Fibroblast of mammary gland (primary cell): ENCODE measurements at places on chromosomes 11 and 22.
A peak's percentile ranks its signal among the peaks of the same experiment; 100 is the strongest.

GRCh38 chr11:11537372-11537771 lies 84.4 kb downstream of the GALNT18 start:
- DNase-seq = no peak

DNA sequence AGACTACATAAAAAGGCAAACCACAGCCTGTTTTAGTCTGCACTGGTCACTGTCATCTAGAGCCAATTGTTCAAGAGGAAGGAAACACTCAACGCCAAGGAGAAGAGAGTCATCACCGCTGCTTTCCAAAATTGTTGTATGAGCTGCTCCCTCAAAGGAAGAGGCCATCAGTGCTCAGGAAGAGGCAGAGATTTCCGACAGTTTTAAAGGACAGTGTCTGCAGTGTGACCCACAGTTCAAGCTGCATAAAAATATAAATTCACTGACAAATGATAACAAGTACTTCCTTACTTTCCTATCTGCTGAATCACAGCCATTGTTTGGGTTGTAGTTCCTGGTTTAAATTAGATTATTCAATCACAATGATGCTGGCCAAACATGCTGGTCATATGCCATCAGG lies 16.4 kb downstream of the PRCP start:
- no peak for DNase-seq

- peak; percentile 57 for DNase-seq
Measured at GRCh38 chr11:34395916-34396550, 38.2 kb upstream of the ABTB2 start.

DNA sequence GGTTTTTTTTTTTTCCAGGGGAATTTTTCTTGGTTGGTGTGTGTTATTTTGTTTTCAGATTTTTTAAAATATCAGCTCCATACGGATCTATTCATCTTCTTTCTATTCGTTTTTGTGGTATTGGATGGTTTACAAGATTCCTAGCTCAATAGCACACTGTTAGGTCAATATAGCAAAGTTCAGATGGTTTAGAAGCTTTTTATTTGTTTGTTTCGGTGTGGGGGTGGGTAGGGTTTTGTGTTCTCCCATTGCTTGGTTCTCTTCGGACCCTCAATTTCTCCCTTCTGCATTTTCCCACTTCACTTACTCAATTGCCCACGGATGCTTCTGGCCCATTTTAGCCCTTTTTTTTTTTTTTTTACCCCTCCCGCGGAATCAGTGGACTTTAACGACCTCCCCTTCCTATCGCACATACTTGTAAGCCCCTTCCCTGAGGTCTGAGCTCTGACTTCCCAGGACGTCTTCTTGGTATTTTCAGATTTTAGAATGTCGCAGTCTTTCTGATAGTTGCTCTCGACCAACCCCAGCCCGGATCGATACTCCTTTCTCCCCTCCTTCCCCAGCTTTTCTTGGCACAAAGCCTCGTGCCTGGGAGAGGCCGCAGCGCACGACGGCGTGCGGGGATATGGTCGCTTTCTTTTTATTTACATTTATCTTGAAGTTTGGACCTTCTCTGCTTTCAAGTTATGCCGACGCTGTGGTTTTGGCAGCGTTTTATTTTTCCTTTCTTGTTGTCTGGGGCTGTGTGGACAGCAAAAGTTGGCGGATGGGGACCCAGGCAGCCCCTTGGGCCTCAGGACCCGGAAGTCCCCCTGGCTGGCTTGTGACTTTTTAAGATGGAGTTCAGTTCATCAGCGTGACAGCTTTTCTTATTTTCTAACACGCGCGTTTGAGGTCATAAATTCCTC lies 4.4 kb upstream of the SPDYC start:
- peak; percentile 30 for DNase-seq

GRCh38 chr11:44986315-44986714 lies 35.6 kb upstream of the TP53I11 start:
- no peak for DNase-seq

DNA sequence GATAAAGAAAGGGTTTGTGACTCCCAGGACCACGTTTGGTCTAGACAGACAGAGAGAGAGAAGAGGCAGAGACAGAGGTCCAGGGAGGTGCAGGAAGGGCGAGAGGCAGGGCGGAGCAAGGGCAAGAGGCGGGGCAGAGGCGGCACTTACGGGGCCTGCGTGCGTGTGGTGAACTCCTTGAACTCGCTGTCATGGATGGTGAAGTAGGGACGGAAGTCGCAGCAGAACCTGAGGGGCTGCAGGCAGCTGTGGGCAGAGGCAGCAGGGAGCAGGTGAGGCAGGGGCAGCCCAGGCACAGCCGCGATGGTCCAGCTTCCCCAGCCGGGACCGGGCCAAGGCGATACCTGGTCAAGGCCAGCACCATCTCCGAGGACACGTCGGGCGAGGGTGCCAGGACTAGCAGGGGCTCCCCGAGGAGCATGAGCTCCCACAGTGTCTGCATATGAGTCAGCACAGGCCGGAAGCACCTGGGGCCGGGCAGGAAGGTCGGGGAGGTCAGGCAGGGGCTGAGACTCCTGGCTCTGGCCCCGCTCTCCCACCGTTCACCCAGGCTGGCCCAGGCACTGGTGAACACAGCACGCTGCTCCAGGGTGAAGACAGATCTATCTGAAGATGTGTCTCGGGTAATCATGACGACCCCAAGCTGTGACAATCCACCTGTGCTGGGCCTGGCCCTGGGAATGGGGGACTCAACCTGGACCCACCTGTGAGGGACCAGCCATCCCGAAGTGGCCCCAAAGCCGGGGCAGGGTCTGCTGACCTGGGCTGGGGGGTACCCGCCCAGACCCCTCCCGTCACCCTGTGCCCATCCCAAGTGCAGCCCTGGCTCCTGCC lies 7.2 kb upstream of the PLXNB2 start:
- DNase-seq = no peak

DNA sequence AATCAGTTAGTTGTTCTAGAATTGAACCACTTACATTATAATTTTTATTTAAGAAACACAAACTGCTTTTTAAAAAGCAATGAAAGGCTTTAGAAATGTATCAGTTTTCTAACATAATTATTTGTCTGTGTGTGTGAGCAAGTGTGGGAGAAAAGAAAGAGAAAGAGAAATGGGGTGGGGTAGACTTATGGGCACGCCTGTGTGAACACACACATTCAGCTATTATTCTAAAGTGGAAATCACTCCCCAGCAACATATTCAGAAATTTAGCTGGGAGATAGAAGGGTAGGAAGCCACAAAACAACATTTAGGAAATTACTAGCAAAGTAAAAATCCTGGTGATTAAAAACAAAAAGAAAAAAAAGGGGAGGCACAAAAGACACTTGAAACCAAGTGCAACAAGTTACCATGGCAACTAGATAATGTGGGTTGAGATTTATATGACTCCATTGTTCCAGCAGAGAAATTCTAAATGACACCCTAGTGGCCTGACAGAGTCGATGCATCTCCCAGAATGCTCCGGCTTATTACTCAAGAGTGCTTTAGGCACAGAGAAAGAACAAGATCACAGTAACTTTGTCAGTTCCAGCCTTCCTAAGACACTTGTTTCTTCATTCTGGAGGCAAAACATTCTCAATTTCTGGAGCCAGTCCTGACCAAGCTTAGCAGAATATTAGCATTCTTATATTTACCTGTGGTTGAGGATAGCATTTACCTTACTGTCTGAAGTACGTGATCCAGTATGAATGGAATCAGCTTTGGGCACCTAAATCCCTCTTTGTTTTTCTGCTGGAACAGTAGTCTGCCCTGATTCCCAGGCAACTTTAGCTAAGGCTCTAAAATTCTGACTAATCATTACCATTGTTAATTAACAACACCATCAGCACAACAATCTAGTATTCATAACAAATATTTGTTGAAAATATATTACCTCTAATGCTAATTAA lies 444.4 kb downstream of the DLG2 start:
- DNase-seq = peak; percentile 45
